DMS79 (cell line): ENCODE measurements at places on chromosomes 3 and 15.

DNA sequence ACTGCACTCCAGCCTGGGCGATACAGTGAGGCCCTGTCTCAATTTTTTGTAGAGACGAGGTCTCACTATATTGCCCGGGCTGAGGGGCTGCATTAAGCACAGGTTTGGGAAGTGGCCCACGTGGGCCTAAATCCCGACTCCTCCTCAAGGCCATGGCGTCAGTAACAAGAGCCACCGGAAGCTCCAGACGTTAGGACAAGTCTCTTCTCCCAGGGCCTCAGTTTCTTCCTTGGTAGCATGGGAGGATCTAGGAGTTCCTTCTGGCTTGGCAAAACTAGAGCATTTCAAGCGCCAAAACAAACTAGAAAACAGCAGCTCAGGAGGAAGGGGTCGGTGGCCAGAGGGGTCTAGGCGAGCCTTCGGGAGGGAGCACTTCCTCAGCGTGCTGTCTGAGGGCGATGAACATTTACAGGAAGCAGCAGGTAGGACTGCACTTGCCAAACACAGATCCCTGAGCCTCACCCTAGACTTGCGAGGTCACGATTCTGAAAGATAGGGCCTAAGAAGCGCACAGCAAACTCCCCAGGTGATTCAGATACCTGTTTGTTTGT lies 536 bp downstream of the SNAPC5 start:
- no peak for DNase-seq

DNA sequence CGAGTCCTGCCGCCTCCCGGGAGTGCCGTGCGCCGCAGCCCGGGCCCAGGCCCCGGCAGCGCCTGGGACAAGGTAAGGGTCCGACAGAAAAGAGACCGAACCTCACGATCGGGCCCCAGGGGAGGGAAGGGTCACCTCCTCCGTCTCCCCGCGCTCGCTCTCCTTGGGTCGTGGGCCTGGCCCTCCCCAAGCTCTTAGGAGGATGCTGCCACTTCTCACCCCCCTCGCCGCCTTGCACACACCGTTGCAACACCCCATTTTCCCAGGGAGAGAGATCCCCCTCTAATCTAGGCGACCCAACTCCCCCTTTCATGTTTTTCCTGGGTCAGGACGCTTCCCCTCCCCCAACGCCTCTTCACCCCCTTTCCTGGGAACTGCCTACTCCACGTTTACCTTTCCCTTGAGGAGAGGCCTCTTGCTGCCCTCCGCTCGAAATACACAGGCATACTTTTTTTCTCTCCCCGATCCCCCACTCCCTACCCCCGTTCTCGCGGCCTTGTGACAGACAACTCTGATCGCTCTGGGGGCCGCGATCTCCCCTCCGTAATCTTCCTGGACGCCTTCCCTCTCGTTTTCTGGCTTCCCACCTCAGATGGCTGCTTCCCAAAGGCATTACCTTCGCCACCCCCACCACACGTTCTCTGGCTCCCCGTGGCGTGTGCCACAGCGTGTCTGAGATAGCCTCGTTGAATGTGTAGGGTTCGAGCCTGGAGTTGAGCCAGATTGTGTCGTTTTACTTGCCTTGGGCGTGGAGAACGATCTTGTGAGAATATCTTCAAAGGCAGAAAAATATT lies 688 bp downstream of the SETD5 start:
- peak; percentile 21 for DNase-seq

- no peak for DNase-seq
Observed at GRCh38 chr3:9884555-9885165, 4.6 kb upstream of the CIDEC start.

DNA sequence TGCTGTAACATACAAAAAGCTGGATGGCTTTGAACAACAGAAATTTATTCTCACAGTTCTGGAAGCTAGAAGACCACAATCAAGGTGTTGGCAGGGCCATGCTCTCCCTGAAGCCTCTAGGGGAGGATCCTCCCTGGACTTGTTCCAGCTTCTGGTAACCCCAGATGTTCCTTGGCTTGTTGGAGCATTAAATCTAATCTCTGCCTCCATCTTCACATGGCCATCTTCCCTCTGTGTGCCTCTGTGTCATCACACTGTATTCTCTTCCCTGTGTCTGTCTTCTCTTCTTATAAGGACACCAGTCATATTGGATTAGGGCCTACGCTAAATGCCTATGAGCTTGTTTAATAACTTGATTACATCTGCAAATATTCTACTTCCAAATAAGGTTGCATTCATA lies 109.5 kb downstream of the STAG1 start:
- DNase-seq = no peak
